ENCODE measurements at places on chromosomes 6 and 20.

DNA sequence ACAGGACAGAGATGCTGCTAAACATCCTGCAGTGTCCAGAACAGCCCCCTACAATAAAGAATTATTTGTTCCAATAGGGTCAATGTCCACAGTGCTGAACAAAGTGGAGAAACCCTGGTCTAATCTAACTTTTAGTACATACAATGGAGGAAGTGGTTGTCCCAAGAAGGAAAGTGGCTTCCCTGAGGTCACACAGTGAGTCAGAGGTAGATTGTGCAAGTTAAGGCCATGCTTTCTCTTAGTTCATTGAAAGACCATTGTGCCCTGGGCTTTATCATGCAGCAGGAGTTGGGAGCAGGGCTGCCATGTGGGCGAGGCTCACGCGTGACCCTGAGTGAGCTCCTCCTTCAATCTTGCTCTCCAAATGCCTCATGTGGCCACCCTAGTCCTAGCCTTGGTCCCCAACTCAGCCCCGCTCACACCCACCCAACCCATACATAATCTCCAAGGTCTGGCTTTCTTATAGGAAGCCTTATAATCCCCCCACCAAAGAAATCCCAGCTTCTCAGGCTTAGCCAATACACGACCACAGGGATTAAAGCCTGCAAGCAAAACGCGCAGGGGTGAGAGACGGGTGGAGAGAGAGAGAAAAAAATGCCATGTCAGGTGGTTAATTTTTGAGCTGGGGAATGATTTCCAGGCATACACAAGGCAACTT lies 19.9 kb downstream of the SLC13A3 start:
- no peak for DNase-seq

GRCh38 chr6:159061805-159062563 lies 17.2 kb upstream of the TAGAP start:
- no peak for DNase-seq

GRCh38 chr20:49896204-49896603 lies 19.1 kb downstream of the SPATA2 start:
- no peak for DNase-seq

DNA sequence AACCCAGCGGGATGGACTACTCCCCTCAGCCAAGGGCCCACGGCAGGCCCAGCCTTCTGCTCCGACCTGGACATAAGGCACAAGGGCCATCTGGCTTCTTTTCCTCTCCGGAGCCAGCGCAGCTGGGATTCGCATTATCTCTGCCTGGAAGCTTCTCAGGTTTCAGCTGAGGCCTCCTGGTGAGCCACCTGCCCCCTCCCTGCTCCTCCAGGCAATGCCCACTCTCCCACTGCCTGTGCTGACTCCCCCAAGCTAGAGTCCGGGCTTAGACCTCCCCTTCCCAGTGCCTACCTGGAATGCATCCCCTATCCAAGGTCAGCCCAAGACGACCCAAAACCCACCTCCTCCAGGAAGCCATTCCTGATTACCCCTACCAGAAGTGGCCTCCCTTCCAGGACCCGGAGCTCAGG lies 60.7 kb downstream of the EZR start:
- no peak for DNase-seq

- DNase-seq: no peak
Measured at GRCh38 chr6:75156186-75156878, 49.5 kb downstream of the COL12A1 start.

GRCh38 chr6:101760843-101761621 lies 367.5 kb downstream of the GRIK2 start:
- peak; percentile 85 for DNase-seq

GRCh38 chr6:130107710-130108109 lies 89.3 kb downstream of the L3MBTL3 start:
- no peak for DNase-seq

DNA sequence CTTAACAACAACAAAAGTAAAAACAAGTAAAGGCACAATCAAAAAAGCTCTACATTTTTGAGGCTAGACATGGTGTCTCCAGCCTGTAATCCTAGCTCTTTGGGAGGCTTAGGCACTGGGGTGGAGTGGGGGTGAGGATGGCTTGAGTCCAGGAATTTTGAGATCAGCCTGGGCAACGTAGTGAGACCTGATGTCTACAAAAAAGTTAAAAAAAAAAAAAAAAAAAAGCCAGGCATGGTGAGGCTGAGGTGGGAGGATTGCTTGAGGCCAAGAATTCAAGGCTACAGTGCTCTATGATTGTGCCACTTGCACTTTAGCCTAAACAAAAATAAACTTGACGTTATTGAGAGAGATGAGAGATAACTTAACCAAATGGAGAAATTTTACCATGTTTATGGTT lies 60.1 kb downstream of the QKI start:
- DNase-seq: no peak

DNA sequence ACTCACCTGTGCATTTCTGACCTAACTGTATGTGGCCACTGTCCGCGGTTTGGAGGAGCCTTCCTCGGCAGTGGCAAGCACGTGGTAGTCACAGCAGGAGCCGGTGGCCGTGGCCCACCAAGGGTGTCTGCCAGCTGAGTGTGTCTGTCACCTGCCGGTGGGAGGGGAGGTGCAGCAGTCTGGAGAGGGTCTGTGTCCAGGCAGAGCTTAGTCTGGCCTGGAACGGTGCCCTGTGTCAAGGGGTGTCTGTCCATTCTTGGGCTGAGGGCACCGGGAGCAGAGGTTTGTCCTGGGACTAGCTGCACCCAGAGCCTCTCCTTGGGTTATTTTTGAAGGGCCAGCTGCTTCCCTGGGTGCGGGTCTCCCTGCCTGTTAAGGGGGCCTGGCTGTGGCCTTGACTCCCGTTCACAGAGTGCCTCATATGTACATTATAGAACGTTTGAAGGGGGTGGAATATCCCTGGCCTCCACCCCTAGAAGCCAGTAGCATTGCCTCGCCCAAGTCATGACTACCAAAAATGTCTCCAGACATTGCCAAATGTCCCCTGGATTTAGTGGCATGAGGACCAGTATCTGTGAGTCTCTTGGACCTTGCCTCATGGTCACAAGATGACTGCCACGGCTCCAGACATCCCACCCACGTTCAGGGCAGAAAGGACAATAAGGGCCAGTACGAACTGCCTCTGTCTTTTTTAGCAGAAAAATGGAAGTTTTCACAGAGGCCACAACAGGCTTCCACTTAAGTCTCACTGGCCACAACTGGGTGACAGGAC lies 5.2 kb downstream of the RBM38 start:
- DNase-seq: no peak

DNA sequence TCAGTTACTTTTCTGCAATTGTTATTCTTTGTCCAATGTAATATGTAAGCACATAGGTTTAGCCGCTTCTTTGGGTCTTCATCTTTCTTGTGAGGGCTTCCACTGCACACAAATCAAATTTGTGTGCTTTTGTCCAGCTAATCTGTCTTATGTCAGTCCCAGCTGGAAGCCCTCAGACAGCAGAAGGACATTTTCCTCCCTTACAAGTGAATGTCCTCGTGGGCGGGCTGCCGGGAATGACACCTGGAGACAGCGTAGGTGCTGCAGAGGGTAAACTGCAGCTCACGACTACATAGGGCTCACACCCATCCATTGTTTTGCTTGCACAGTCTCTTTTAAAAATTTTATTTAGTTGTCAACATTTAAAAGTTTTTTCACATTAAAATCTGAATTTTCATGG lies 24.6 kb upstream of the PPP1R14C start:
- no peak for DNase-seq

DNA sequence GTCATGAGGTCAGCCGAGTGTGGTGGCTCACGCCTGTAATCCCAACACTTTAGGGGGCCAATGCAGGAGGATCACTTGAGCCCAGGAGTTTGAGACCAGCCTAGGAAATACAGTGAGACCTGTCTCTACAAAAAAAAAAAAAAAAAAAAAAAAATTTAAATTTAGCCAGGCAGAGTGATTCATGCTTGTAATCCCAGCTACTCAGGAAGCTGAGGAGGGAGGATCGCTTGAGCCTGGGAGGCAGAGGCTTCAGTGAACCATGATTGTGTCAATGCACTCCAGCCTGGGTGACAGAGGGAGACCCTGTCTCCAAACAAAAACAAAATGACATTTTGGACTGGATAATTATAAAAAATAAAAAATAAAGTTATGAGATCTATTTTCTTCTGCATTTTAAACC lies 56.2 kb downstream of the ADGRF1 start:
- no peak for DNase-seq

DNA sequence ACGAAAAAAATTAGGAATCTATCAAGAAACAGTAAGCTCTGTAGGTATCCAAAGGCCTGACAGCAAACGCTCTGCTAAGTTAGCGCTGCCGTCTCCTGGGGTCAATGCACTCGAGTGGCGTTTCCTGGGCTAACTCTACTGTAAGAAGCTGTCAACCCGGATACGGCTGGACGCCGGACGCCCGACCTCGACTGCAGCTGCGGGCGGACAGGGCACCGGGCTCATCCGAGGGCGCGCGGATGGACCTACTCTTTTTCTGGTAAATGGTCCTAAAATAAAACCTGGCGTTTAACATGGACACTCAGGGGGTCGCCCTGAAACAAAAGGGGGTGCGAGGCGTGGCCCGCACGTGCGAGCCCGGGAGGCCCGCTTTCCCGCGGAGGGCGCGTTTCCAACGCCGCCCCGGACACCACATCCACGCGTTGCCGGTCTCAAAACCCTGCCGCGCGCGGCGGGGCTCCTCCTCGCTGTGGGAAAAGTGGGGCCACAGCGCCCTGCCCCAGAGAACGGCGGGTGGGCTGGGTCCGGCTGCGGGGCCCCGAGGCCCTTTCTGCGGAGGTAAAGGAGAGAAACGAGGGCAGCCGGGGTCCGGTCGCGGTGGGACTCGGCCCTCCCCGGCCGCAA lies 537 bp downstream of the TCP1 start:
- no peak for DNase-seq

GRCh38 chr20:57939499-57939898 lies 229.7 kb upstream of the PMEPA1 start:
- DNase-seq: no peak

GRCh38 chr20:36728986-36729385 lies 16.9 kb downstream of the NDRG3 start:
- DNase-seq: no peak

- no peak for DNase-seq
Measured at GRCh38 chr6:169651498-169651897, 50.3 kb downstream of the WDR27 start.

DNA sequence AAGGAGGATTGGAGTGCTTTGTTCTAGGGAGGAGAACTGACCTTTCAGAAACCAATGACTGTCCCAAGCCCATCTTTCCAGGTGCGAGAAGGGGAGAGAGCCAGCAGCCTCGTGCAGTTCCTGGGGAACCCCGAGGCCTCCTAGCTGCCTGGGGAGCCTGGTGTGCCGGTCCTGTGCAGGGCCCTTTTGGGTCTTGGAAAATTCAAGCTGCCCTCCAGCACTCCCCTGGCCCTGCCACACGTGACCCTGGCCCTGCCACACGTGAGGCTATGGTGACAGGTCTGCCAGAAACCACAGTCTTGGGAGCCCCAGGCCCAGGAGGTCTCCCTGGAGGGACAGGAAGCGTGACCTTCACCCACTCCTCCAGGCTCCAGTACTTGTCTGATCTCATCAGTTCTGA lies 15.7 kb downstream of the IP6K3 start:
- no peak for DNase-seq
